ENCODE measurements at places on chromosomes 5 and 9.

DNA sequence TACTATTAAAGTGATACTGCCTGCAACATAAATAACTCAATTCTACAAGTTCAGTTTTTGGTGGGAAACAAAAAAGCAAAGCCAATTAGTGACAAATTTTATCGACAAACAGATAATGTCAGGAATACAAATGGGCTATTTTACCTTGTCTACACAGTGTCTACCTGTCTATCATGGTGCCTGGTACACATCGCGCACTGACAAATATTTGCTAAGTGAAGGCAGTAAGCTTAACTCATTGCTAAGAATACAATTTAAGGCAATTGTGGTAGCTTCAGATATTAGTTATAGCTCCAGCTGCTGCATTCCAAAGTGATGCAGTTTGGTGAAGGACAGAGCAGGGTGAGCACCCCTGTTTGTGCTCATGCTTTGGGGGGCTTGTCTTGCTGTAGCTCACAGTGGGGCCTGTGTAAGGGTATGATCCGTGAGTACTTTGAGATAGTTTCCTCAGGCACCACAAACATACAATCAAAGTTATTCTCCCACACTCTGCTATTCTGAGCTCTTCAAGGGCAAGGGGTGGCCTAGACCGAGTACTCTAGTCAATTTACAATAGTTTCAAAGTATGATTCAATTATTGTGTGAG, 24.7 kb downstream of the ELL2 start:
- DNase-seq, result no peak

GRCh38 chr9:132230605-132231004, 68.7 kb downstream of the NTNG2 start:
- no peak for DNase-seq

DNA sequence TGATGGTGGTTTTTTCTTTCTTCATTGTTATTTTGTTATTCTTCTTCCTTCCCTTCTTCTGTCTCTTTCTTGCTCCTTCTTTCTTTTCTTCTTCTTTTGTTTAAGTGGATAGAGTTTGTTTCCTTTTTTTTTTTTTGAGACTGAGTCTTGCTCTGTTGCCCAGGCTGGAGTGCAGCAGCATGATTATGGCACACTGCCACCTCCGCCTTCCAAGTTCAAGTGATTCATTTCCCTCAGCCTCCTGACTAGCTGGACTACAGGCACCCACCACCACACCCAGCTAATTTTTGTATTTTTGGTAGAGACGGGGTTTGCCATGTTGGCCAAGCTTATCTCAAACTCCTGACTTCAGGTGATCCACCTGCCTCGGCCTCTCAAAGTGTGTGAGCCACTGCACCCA, 40.3 kb downstream of the JAK2 start:
- DNase-seq, result no peak

- no peak for DNase-seq
Measured at GRCh38 chr9:33466565-33467495, 6.9 kb downstream of the NOL6 start.

- DNase-seq, result no peak
Measured at GRCh38 chr5:4230786-4231641, 635.4 kb downstream of the IRX1 start.

DNA sequence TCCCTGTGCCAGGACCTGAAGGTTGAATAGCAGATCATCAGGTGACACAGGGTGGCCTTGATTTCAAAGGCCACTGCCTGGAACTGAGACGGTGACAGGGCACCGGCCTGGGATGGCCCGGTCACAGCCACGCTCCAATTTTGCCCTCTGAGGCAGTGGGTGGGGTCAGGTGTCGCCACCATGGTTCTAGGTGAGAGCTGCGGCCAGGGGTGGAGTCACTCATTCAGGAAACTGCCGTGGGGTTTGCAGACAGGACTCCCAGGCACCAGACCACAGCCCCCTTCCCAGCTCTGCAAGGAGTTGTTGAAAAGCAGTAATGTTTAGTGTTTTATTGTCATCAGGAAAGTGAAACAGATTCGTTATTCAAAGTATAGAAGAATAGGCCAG, 17.3 kb upstream of the RNU6ATAC start:
- DNase-seq, result no peak

DNA sequence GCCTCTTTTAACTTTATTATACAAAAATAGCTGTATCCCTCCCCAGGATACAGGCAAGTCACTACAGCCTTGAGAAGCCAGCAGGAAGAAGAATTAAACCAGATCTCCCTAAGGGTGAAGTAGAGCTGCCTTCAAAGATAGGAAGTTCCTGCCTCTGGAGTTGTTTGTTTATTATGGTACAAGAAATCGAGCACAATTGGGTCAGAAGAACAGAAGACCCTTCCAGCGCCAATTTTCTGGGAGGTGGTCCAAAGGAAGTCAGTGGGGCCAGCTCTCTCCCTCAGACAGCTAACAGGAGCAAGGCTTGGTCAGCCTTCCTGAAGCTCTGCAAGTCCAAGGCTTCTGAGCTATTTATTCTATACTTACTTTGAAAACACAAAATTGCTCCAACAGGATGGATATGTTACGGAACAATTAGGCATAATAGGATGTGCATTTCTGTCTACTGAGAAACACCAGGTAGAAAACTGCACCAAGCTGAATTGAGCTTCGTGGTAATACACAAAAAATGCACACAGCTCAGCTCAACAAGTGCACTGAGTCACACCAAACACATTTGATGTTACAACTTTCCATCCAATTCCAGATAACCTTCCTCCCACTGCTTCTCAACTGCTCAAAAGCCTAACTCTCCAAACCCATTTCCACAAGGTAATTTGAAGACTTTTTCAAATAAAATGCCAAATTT, 16.0 kb downstream of the SERINC5 start:
- no peak for DNase-seq

DNA sequence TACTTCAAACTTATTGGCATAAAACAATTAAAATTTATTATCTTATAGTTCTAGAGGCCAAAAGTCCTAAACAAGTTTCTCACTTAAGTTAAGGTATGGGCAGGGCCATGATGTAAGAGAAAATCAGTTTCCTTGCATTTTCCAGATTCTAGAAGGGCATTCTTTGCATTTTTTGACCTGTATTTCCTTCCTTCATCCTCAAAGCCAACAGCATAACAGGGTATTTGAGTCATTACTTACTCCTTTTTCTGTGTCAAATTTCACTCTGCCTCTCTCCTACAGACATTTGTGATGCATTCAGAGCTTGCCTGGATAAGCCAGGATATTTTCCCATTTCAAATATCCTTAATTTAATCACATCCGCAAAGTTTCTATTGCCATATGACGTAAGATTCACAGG, 1499.0 kb downstream of the EFNA5 start:
- DNase-seq, result no peak
